ENCODE measurements at places on chromosomes 5 and 9. TPM values are rescaled to one million over a fixed set of nuclear protein-coding genes. Genes with fewer than 3 reads are reported as not detected.

DNA sequence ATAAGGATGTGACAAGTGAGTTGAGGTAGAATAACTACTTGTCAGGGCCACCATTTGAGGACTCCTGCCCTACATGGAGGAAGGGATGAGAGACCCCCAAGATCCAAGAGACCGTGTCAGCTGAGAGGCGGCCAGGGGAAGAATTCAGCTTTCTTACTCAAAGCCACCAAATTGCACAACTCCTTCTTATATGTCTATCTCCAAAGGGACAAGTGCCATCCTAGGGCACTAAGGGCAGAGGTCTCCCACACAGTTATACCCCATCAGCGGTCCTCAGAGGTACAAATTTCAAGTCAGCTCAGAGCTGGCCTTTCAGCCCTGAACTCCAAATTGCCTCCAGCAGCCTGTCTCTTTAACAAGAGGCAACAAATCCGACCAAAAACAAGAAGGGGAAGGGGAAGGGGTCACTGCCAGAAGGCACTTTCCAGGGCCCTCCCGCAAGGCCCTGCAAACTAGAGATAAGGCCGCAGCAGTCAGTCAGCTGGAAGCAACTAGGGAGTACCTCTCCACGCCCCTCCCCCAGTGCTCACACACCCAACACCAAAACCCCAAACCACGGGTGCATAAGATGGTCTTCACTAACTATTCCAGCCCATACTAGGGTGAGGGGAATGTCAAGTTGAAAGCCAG is 6.1 kb upstream of the STOML2 start:
- peaks cover 25% of the 10 kb centered on the region for H3K4me1 ChIP-seq
- DNase-seq = no peak
- peaks cover 7% of the 10 kb centered on the region for H3K36me3 ChIP-seq
- H3K4me3 ChIP-seq = no peak overlapping the region
- no peaks in the 10 kb centered on the region for H3K27me3 ChIP-seq
- no peak overlapping the region for H3K27ac ChIP-seq

ADRB2 gene
- 0.22 TPM for total RNA-seq

DNA sequence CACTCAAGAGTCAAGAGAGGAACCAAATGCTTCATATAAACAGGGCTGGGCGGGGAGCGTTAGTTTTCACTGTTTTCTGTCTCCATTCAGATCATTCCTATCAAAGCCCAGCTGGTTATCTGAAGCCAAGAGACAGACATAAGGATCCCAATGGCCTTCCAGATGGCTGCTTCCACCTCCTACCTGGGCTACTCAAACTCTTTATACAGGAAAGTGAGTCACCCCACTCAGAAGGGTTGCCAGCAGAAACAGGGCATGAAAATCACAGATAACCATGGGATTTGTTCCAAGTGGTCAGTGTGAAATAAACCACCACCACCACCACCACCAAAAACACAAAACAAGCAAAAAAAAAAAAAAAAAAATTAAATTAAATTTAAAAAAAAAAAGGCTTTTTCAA is 5.5 kb downstream of the PRSS3 start:
- no peaks in the 10 kb centered on the region for H3K4me1 ChIP-seq
- peaks cover 3% of the 10 kb centered on the region for H3K27me3 ChIP-seq
- no peak for DNase-seq
- no peaks in the 10 kb centered on the region for H3K36me3 ChIP-seq

ADGRD2 gene
- not detected for total RNA-seq

GRCh38 chr5:56674441-56674840 is 140.9 kb upstream of the MAP3K1 start:
- H3K4me1 ChIP-seq = peaks cover 12% of the 10 kb centered on the region
- H3K36me3 ChIP-seq = no peaks in the 10 kb centered on the region
- no peak overlapping the region for H3K27ac ChIP-seq
- DNase-seq = no peak
- H3K27me3 ChIP-seq = peaks cover 8% of the 10 kb centered on the region
- H3K4me3 ChIP-seq = no peak overlapping the region

DNA sequence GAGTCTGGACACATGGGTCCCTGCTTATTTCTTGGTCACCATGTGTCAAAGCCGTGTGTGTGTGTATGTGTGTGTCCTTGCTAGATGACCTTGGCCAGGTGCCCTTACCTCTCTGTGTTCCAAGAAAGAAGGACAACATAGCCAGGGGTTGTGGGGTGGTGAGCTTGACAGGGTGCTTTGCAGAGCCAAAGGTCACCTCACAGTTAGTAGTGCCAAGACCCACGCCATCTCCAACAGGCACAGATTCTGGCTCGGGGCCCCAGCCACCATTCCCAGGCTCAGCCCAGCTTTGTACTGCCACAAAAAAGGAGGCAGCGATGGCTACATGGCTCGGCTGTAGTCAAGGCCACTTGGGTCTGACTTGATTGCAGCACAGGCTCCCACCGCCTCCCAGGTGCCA is 39.5 kb downstream of the CXXC5 start:
- H3K27ac ChIP-seq = no peak overlapping the region
- no peak overlapping the region for H3K4me3 ChIP-seq
- H3K4me1 ChIP-seq = peaks cover 34% of the 10 kb centered on the region
- no peaks in the 10 kb centered on the region for H3K27me3 ChIP-seq
- no peak for DNase-seq

DNA sequence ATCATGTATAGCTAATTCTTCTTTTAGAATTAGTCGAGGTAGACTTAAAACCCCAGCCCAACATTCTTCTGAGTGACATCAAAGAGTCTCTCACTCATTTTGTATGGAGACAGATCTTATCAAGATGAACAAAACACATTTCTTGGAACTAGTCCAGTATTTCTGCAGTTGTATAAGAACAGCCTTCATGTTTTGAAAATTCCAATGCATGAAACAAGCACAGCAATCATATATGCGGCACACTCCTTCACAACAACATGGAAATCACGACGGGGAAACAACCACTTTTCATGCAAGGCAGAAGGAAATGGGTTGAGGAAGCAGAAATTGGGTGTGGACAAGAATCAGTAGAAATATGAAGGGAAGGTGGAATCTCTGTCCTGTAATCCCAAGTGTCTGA is 113.8 kb downstream of the PLK2 start:
- no peak overlapping the region for H3K27ac ChIP-seq
- no peak for DNase-seq
- H3K27me3 ChIP-seq = no peaks in the 10 kb centered on the region
- no peaks in the 10 kb centered on the region for H3K4me1 ChIP-seq
- H3K4me3 ChIP-seq = no peak overlapping the region
- H3K36me3 ChIP-seq = no peaks in the 10 kb centered on the region

SHOC1 gene
- total RNA-seq = not detected

- DNase-seq = no peak
- no peaks in the 10 kb centered on the region for H3K36me3 ChIP-seq
- peaks cover 32% of the 10 kb centered on the region for H3K27me3 ChIP-seq
- no peak overlapping the region for H3K4me3 ChIP-seq
These were observed 161.1 kb upstream of the TBCA start for GRCh38 chr5:77937015-77937908.

SREK1 gene
- 123 TPM for total RNA-seq

ST6GALNAC4 gene
- 7.7 TPM for total RNA-seq

DNA sequence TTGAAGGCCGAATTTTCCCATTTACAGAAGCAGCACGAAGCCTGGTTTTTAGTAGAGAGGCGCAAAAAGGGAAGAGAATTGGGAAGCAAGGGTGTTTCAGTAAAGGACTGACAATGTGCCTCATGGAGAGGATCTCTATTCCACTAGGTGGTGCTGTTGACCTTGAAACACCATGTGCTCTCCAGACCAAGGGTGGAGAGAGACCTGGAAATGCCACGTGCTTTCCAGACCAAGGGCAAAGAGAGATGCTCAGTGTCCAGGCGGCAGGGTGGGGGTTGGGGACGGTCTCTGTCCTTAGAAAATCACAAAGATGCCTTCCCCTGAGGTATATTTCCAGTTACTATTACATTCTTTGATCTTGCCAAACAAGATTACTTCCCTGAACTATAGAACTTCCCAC is 425.3 kb downstream of the CSNK1G3 start:
- DNase-seq = no peak
- H3K4me3 ChIP-seq = no peak overlapping the region
- peaks cover 14% of the 10 kb centered on the region for H3K36me3 ChIP-seq
- no peaks in the 10 kb centered on the region for H3K27me3 ChIP-seq

All from progenitor cell of endocrine pancreas (in vitro differentiated cells).